CD4-positive, alpha-beta T cell treated with Interleukin-15 for 4 hours (primary cell): ENCODE measurements at places on chromosomes 4 and X.
A peak's percentile ranks its signal among the peaks of the same experiment; 100 is the strongest.

DNA sequence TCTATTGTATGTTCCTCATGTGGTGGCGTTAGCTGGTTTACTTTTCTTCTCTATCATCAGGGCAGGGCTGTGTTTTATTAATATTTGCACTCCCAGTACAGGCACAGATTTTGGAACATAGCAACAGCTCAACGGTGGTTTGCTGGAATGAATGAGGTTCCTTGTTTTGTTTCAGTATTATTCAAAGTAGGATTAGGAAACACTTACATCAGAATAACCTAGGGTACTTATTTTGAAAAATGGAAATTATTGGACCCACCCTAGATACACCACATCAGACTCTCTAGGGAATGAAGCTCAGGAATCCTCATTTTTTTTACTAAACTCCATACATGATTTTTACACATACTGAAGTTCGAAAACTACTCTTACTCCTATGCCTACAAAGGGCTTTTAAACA is 108.8 kb upstream of the ENPEP start:
- no peak for DNase-seq

- DNase-seq: no peak
These were observed 182.5 kb upstream of the GALNT7 start for GRCh38 chr4:172986114-172986513.

GRCh38 chr4:5609306-5610007 is 98.9 kb downstream of the EVC2 start:
- no peak for DNase-seq

DNA sequence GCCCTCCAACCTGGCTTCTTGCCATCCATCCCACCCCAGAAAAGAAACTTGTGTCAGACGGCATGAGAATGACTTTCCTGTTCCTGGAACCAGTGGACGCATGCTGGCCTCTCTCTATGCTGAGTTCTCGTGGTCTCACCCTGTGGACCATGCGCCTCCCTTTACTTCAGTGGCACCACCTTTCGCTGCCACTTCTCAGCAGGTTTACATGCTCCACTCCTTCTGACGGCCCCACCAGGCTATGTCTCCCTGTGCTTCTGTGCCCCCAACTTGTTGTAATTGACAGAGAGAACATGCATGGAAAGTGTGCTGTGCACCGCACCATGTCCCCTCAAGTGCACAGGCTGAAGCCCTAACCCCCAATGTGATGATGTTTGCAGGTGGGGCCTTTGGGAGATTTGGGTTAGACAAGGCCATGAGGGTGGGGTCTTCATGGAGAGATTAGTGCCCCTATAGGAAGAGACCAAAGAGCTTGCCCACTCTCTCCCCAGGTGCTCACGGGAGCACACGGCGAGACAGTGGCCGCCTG is 3.1 kb upstream of the PPP2R2C start:
- DNase-seq: no peak

DNA sequence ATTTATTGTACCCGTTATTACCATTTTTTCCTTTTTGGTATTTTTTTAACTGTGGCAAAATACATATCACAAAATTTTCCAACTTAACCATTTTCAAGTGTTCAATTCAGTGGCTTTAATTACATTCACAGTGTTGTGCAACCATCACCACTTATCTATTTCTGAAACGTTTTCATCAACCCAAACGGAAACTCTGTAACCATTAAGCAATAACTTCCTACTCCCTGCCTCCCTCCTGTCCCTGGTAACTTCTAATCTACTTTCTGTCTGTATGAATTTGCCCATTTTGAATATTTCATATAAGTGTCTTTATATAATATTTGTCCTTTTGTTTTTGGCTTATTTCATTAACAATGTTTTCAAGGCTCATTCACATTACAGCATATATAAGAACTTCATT is 57.4 kb upstream of the MSN start:
- DNase-seq: no peak

GRCh38 chr4:993111-994029 is at the start of gene SLC26A1:
Gene SLC26A1 (minus strand): TSS chr4:993404. CDS start chr4:991703, 1,701 bp downstream.
- DNase-seq: no peak

DNA sequence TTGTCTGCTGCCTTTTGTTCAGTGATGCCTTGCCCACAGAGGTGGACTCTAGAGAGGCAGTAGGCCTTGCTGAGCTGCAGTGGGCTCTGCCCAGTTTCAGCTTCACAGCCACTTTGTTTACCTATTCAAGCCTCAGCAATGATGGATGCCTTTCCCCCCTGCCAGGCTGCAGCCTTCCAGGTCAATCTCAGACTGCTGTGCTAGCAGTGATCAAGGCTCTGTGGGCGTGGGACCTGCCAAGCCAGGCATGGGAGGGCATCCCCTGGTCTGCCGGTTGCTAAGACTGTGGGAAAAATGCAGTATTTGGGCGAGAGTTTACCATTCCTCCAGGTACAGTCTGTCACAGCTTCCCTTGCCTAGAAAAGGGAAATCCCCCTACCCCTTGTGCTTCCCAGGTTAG is 175.2 kb upstream of the PBDC1 start:
- DNase-seq: no peak

GRCh38 chr4:42768125-42768748 is 111.3 kb upstream of the ATP8A1 start:
- no peak for DNase-seq

DNA sequence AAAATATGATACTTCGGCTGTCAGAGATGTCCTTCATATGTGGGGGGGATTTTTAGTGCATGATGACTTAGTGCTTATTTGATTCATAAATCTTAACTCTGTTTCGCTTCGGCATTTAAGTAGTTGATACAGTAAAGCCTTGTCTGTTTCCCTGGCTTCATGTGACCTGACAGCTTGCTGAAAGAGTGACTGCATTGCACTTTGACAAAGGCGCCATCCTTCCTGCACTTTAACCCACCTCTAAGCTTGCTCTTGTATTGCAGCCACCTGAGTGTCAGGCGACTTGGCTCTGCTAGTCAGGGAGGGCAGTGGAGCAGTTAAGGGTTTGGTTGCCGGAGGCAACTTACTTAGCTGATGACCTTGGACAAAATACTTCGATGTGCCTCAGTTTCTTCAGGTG is 65.5 kb downstream of the PTTG2 start:
- DNase-seq: no peak

DNA sequence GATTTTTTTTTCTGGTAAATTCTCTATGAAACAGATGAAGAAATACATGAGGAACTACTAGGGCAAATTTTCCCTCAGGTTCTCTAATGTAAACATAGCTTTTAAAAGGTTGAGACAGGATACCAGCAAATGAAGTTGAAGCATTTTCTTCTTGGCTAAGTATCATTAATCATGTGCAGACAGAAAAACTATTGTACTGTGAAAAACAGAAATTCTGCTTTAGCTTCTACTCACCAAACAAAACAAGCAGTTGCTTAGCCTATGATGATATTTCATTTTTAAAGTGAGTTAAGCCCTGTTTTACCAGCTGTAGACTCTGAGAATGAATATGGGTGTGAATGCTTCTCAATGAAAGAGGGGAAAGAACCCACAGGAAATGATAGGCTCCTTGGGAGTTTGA is 358.9 kb downstream of the TRAM1L1 start:
- no peak for DNase-seq

- no peak for DNase-seq
These were observed 74.1 kb downstream of the TRAPPC11 start for GRCh38 chr4:183733181-183733580.

DNA sequence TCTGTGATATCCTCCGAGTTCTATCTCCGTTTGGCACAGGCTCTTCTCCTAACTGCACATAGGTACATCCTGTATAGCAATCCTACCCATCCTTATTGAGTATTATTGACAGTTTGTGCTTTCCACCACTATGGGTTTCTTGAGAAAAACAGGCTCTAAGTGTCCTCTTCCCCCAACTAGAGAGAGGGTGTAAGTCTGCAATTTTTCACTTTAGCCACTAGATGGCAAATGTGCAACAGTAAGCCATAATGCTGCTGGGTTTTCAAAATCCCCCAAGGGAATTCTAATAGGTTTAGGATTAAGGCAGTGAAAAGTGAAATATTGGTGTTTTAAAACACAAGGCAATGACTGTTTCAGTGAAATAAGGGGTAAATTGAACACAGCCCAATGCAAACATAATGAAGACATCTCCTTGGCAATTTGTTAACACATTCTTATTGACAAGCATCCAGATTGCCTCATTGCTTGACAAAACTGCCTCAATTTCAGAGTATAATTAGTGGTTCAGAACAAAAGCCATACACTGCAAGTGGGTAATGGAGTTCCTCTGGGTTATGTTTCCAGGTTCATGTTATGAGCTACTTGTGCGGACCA is 239.0 kb upstream of the HTR2C start:
- no peak for DNase-seq

GRCh38 chrX:8984231-8984630 is 49.7 kb downstream of the FAM9B start:
- no peak for DNase-seq

- DNase-seq: no peak
These were observed 1222.2 kb downstream of the STIM2 start for GRCh38 chr4:28082686-28083390.

GRCh38 chr4:22031423-22031822 is 82.9 kb upstream of the KCNIP4 start:
- no peak for DNase-seq

DNA sequence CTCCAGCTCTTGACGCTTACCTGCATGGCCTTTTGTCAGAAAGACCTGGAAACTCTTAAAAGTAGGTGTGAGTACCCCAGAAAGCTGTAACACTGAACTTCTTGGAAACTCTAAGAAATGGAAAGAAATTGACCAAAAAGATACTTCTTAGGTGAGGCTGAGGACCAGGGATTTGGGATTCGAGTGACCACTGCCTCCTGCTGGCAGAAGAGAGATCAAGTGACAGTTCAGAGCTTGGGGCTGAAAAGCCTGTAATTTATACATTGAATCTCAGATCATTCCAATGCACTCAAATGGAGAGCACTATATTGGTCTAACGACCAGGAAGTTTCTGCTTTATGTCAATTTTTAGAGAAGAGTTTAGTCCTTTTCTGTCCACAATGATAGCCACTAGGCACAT is 204.6 kb downstream of the PDGFRA start:
- no peak for DNase-seq

- peak; percentile 20 for DNase-seq
These were observed 39.4 kb downstream of the PPM1K start for GRCh38 chr4:88244816-88245579.

GRCh38 chr4:61541459-61541858 is 341.3 kb downstream of the ADGRL3 start:
- no peak for DNase-seq

DNA sequence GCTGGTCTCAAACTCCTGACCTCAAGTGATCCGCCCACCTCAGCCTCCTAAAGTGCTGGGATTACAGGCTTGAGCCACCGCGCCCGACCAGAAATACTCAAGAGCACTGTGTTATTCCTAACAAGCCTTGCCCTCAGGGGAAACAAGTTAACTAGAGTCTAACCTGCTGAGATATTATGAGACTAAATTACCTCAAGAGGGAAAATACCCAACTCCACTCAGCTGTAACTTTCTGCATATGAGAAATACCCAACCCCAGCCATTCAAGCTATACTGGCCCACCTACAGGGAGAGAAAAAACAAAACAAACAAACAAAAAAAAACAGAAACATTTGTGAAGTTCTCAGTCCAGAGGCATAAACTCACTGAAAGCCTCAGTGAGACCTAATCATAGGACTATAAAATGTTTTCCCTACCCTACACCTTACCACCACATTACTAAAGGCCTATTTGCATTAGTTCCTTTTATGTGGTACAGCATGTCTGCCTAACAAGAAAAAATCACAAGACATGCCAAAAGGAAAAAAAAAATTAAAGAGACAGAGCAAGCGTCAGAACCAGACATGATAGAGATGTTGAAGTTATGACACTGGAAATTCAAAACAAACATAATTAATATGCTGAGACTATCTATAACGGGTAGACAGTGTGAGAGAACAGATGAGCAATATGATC is 876.0 kb downstream of the FSTL5 start:
- DNase-seq: no peak

GRCh38 chr4:127822430-127822829 is 40.3 kb downstream of the HSPA4L start:
- DNase-seq: no peak

GRCh38 chrX:107484002-107484726 is 34.7 kb downstream of the FRMPD3 start:
- DNase-seq: no peak

DNA sequence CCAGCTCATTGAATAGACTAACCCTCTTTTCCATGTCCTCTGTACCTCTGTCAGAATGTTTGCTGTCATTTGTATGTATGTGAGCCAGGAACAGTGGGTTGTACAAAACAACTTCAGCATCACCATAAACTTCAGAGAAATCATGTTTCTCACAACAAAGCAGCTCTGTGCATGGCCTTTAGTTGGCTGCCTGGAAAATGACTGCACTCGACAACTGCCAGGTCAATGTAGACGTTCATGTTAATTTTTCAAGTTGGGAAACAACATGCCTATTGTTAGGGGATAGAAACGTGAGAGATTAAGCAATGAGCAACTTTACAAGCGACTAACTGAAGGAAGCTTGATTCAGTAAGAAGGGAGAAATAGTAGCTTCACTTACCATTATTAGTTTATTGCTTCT is 17.9 kb upstream of the CXCL11 start:
- DNase-seq: no peak

- DNase-seq: no peak
These were observed 31.5 kb upstream of the HDAC8 start for GRCh38 chrX:72604112-72604511.

- DNase-seq: peak; percentile 37
These were observed 689 bp downstream of the METAP1 start for GRCh38 chr4:98996056-98996764.

DNA sequence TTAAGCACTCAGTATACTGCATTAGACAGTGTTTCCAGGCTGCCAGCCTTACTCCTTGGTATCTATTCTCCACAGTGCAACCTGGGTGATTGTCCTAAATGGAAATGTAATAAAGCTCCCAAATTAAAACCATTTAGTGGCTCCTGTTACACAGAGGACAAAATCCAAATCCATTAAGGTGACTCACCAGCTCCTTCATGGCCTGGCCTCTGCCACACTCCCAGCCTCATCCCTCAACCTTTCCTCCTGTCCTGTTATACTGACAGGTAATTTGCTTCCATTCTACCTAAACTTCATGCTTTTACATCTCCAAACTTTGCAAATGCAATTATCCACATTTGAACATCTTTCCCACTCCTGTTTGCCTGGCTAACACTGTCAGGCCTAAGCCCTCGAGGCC is 140.3 kb downstream of the INPP4B start:
- DNase-seq: no peak

DNA sequence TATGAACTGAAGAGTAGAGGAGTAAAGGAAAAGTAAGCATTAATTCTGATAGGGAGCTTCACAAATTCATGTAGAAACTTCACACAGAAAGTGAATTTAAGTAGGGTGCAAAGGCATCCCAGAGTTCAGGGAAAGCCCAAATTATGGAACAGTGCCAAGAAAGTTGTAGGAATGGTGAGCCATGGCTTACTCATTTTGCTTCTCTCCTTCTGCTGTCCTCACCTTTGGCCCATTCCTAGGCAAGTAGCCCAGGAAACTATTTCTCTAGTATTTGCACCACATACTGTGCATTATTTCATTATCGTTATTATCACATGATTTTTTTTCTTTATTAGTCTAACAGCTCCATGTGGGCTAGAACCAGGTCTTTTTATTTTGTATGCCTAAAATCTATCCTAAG is 34.9 kb upstream of the IL1RAPL1 start:
- DNase-seq: no peak

GRCh38 chr4:94913316-94913715 is 155.6 kb downstream of the BMPR1B start:
- peak; percentile 1 for DNase-seq
